WTC11 (cell line): ENCODE measurements at places on chromosomes 2 and 18.

- DNase-seq, result peak; percentile 29
- H3K4me3 ChIP-seq, result 0 out of 2 replicates have a peak overlapping the region, but pooled peaks have one; percentile 2
- no peaks in the 10 kb centered on the region for H3K27me3 ChIP-seq
- peaks cover 65% of the 10 kb centered on the region for H3K4me1 ChIP-seq
- H3K27ac ChIP-seq, result peak overlapping the region; percentile 87
Measured at GRCh38 chr2:54497763-54498680, 41.9 kb downstream of the SPTBN1 start.

DNA sequence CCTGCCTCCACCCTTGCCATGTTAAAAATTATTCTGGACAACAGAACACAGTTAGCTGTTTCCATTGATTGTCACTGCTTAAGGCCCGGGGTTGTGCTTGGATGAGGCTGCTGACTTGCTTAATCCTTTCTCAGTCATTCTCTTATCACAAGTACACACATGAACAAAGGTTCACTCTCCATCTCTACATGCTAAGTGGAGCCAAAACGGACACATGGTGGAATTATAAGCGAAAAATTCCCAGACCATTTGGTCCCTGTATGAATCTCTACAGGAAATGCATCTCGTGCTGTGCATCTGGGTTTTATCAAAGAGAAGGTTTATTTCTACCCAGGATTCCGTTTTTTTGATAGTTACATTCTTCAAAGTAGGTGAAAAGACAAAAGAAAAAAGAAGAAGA, 177.5 kb upstream of the ETAA1 start:
- no peaks in the 10 kb centered on the region for H3K27me3 ChIP-seq
- H3K27ac ChIP-seq, result no peak overlapping the region
- no peak overlapping the region for H3K4me3 ChIP-seq

- peaks cover 38% of the 10 kb centered on the region for H3K4me1 ChIP-seq
- H3K27ac ChIP-seq, result no peak overlapping the region
- H3K27me3 ChIP-seq, result peaks cover 26% of the 10 kb centered on the region
- H3K36me3 ChIP-seq, result no peaks in the 10 kb centered on the region
Measured at GRCh38 chr2:8636041-8636491, 45.8 kb upstream of the ID2 start.

- H3K27me3 ChIP-seq, result peaks cover 55% of the 10 kb centered on the region
- peak overlapping the region; percentile 74 for H3K4me3 ChIP-seq
- no peak overlapping the region for H3K27ac ChIP-seq
Measured at GRCh38 chr18:10454681-10455557, 484 bp downstream of the APCDD1 start.

GRCh38 chr18:45837283-45838070, 12.0 kb downstream of the SIGLEC15 start:
- H3K36me3 ChIP-seq, result no peaks in the 10 kb centered on the region
- H3K27ac ChIP-seq, result no peak overlapping the region
- H3K27me3 ChIP-seq, result peaks cover 47% of the 10 kb centered on the region
- H3K4me1 ChIP-seq, result peaks cover 22% of the 10 kb centered on the region
- peak; percentile 80 for DNase-seq

- H3K4me3 ChIP-seq, result no peak overlapping the region
- no peaks in the 10 kb centered on the region for H3K27me3 ChIP-seq
- no peaks in the 10 kb centered on the region for H3K4me1 ChIP-seq
- H3K27ac ChIP-seq, result no peak overlapping the region
Measured at GRCh38 chr18:26181343-26181826, 44.9 kb upstream of the TAF4B start.

GRCh38 chr2:226865710-226866109, 29.9 kb downstream of the RHBDD1 start:
- H3K4me1 ChIP-seq, result peaks cover 55% of the 10 kb centered on the region
- H3K27me3 ChIP-seq, result no peaks in the 10 kb centered on the region
- DNase-seq, result no peak
- H3K27ac ChIP-seq, result peak overlapping the region; percentile 64; the same call in 1 of the 2 replicates

DNA sequence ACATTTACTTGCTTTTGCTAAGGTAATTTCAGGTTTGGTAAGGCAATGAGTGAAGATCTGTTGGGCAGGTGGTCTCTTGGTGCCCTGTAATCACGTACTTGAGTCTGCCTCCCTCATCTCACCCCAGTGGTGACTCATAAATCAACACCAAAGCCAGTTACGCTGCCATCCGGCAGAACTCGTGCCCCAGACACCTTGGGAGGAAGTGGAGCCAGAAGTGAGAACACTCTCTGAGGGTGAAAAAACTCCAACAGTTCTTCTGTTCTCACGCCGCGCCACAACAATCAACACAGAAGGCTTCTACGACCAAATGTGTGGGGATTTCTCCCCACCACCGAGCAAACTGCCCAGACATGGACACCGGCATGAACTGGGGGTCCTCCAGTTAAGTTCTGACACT, 206.2 kb downstream of the ARL4C start:
- H3K27ac ChIP-seq, result no peak overlapping the region
- no peaks in the 10 kb centered on the region for H3K36me3 ChIP-seq
- no peaks in the 10 kb centered on the region for H3K27me3 ChIP-seq
- no peak for DNase-seq
- H3K4me3 ChIP-seq, result no peak overlapping the region

- no peaks in the 10 kb centered on the region for H3K27me3 ChIP-seq
- H3K4me3 ChIP-seq, result peak overlapping the region; percentile 95
- H3K27ac ChIP-seq, result peak overlapping the region; percentile 85
- DNase-seq, result no peak
- H3K4me1 ChIP-seq, result peaks cover 10% of the 10 kb centered on the region; the same call in 1 of the 2 replicates
Measured at GRCh38 chr2:55268288-55268906, 634 bp downstream of the MTIF2 start.

GRCh38 chr2:218856167-218856895, 3.3 kb upstream of the WNT6 start:
- no peak overlapping the region for H3K27ac ChIP-seq
- peaks cover 58% of the 10 kb centered on the region for H3K4me1 ChIP-seq
- peaks cover 85% of the 10 kb centered on the region for H3K27me3 ChIP-seq
- no peak for DNase-seq
- H3K36me3 ChIP-seq, result no peaks in the 10 kb centered on the region

- H3K4me3 ChIP-seq, result no peak overlapping the region
- H3K36me3 ChIP-seq, result peaks cover 23% of the 10 kb centered on the region
- no peak for DNase-seq
- no peak overlapping the region for H3K27ac ChIP-seq
- no peaks in the 10 kb centered on the region for H3K27me3 ChIP-seq
Measured at GRCh38 chr2:96715658-96716057, 24.2 kb downstream of the LMAN2L start.

- peak; percentile 61 for DNase-seq
- no peaks in the 10 kb centered on the region for H3K36me3 ChIP-seq
- no peak overlapping the region for H3K4me3 ChIP-seq
- H3K27ac ChIP-seq, result no peak overlapping the region
Measured at GRCh38 chr18:68623342-68623741, 91.6 kb downstream of the TMX3 start.

DNA sequence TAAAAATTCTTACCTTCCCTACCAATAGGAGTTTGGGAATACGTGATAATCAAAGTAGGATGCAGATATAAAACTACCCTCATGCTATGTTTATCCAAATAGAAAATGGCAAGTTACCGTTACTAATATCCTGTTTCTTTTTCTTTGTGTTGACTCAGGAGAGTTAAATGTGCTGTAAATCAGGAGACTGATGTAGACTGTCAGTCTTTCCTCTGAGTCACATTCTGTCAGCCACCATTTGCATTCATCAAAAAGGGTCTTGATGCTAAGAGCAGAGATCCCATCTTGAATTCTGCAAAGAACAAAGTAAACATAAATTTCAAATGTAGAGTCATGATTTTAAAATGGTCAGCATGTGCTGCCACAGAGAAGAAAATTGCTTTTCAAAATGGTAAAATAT, 712.8 kb downstream of the SOCS6 start:
- H3K27me3 ChIP-seq, result peaks cover 10% of the 10 kb centered on the region; the same call in 1 of the 2 replicates
- no peaks in the 10 kb centered on the region for H3K4me1 ChIP-seq
- no peak overlapping the region for H3K4me3 ChIP-seq
- H3K36me3 ChIP-seq, result peaks cover 63% of the 10 kb centered on the region

DNA sequence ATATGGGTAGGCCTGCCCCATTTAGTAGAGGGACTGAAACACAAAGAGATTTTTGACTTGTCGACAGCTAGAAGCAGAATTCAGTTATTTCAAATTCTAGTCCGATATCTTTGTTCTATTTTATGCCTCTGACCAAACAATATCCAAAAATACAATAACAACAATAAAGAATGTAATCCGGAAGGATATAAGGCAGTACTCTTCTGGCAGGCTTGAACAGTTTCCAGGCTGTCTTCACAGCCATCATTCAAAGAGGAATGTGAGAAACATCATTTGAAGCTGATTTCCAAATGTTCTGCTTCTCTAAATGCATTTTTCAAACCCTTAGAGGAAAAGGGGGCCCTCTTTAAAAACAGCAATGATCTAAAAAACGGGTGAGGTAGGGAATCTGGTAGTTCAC, 36.7 kb upstream of the SPTBN1 start:
- no peak overlapping the region for H3K27ac ChIP-seq
- DNase-seq, result no peak
- no peak overlapping the region for H3K4me3 ChIP-seq
- H3K36me3 ChIP-seq, result 0 out of 2 replicates have a peak, but pooled peaks cover 5% of the 10 kb centered on the region
- no peaks in the 10 kb centered on the region for H3K27me3 ChIP-seq

DNA sequence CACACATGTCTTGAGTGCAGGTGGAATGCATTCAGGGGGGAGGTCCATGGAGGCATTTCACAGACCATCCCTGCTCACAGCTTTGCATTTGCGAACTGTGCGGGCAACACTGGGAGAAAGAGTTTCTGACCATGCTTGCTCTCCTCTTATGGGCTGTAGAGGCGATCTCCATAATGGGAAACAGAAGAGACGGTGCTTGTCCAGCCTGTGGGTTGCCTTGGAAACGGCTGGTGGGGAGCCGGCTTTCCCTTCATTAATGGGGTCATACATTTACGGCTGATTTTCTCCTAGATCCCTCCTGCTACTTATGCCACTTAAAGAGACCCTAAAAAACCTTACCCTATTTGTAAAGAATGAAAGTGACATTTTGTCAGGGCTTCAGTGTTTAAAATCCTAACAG, 147.4 kb downstream of the SOX11 start:
- no peaks in the 10 kb centered on the region for H3K4me1 ChIP-seq
- H3K27me3 ChIP-seq, result peaks cover 15% of the 10 kb centered on the region
- no peak overlapping the region for H3K4me3 ChIP-seq
- no peak overlapping the region for H3K27ac ChIP-seq

GRCh38 chr2:230457073-230457768, 41.2 kb downstream of the SP100 start:
- H3K4me3 ChIP-seq, result no peak overlapping the region
- no peak overlapping the region for H3K27ac ChIP-seq
- DNase-seq, result no peak

- no peak overlapping the region for H3K27ac ChIP-seq
- DNase-seq, result no peak
- H3K4me3 ChIP-seq, result no peak overlapping the region
- peaks cover 22% of the 10 kb centered on the region for H3K4me1 ChIP-seq
Measured at GRCh38 chr2:28346587-28346986, 46.1 kb upstream of the FOSL2 start.

DNA sequence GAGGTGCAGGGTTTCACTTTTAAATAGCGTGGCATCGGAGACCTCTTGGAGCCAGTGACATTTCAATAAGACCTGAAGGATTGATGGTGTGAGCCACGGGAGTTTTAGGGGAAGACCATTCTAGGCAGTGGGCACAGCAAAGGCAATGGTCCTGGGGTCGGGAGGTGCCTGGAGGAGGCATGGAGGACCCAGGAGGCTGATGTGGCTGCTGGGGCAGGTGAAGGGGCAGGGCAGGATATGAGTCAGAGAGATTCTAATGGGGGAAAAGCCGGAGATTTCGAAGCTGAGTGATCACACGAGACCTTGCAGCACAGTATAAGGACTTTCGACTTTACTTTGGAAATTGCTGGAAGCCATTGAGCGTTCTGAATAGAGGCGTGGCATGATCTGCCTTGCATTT, 79.6 kb upstream of the KCNE4 start:
- no peak for DNase-seq
- H3K4me3 ChIP-seq, result no peak overlapping the region
- H3K27me3 ChIP-seq, result no peaks in the 10 kb centered on the region
- no peak overlapping the region for H3K27ac ChIP-seq
- H3K36me3 ChIP-seq, result no peaks in the 10 kb centered on the region

DNA sequence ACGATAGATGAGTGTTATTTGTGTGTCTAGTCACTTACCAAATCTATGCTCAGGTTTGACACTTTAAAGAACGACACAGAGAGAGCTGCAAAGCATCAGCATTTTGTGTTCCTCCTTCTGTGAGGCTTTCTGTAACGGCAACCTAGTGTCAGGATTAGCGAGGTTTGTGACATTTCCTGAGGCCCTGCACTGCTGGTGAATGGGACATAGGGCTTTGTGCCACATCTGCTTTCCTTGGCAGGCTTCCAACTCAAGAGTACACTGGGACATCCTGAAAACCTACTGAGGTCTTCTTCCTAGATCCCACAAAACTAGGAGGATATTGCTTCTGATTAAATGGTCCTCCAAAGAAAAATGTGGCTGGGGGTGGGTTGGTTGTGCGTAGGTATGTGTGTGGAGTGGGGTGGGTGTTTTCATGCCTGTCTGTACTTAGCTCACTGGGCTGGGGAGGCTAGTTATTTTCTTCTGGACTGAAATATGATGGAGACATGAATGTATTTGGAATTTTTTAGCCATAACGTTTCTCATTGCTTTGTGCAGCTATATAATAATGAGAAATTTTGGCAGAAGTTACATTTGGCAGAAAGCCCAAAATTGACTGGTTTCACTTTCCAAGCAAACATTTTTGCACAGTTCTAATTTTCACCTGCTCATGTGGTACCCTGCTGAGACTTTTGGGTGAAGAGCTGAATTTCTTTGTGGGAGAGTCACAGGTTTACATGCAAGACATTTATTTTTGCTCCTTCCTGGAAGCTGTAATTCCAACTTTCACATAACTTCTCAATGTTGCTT, 308.4 kb downstream of the XIRP2 start:
- H3K27me3 ChIP-seq, result no peaks in the 10 kb centered on the region

GRCh38 chr2:114421781-114422180, 20.7 kb upstream of the DPP10 start:
- peaks cover 12% of the 10 kb centered on the region for H3K36me3 ChIP-seq
- H3K27ac ChIP-seq, result no peak overlapping the region
- DNase-seq, result no peak
- H3K27me3 ChIP-seq, result no peaks in the 10 kb centered on the region; the same call in 1 of the 2 replicates

GRCh38 chr2:217604527-217605194, 398.1 kb downstream of the TNS1 start:
- DNase-seq, result no peak
- no peak overlapping the region for H3K27ac ChIP-seq
- H3K27me3 ChIP-seq, result peaks cover 2% of the 10 kb centered on the region; the same call in 1 of the 2 replicates
- H3K36me3 ChIP-seq, result no peaks in the 10 kb centered on the region
- H3K4me3 ChIP-seq, result no peak overlapping the region
- H3K4me1 ChIP-seq, result peaks cover 6% of the 10 kb centered on the region
